Activated CD8-positive, alpha-beta memory T cell treated with anti-CD3 and anti-CD28 coated beads for 4 hours (primary cell): ENCODE measurements at places on chromosomes 6 and 20.
A peak's percentile ranks its signal among the peaks of the same experiment; 100 is the strongest.

DNA sequence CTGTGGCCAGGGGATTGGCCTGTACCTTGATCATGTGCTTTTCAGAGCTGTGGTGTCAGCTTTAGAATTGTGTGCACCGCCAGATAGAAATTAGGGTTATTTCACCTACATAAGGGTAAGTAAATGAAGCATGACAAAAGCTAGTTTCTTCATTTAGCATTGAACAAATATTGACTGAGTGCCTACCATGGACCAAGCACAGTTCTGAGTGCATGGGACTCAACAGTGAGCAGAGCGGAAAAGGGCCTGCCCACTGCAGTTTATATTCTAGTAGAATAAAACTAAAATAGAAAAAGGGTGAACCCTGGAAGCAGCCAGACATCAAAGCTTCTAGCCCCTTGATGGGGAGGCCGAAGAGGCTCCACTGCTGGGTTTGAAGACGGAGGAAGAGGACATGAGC lies 25.6 kb downstream of the ECT2L start:
- no peak for DNase-seq

DNA sequence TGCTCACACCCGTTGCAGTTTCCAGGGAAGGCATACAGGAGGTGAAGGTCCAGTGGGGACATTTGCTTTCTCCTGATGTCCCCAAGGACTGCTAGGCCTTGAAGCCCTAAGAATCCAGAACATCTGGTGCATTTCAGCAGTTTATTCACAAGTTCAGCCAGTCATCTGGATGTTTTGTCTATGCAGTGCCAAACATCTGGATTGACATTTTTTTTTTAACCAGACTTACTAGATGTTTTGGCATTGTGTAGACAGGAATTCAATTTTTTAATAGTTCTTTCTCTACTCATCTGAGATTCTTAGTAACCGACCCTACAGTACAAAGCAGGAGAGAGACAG lies 256.2 kb downstream of the CLIC5 start:
- DNase-seq, result no peak

DNA sequence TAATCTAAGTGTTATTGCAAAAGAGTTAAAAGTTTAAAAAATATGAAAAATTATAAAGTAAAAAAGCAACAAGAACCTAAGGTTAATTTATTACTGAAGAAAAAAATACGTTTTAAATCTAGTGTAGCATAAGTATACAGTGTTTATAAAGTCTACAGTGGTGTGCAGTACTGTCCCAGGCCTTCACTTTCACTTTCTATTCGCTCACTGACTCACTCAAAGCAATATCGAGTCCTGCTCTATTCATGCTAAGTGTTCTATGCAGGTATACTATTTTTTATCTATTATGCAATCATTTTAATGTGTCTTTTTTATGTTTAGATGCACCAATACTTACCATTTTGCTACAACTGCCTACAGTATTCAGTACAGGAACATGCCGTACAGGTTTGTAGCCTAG lies 113.0 kb downstream of the MANEA start:
- no peak for DNase-seq

DNA sequence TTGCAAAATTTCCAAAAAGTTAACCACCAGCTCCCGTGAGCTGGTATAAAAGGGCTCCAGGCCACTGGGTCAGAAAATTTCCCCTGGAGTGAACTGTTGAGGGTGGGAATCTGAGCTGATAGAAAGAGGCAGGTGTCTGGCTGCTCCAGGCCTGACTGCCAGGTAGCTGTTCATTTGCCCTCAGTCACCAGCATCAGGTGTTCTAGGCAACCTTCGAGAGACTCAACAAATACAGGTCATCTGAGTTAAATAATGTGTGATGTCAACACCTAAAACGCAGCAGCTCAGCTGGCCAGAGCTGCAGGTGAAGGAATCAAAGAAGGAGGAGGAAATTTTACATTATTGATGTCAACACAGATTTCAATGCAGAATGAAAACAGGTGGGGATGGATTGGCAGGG lies 46.7 kb downstream of the KCNK5 start:
- no peak for DNase-seq

GRCh38 chr6:120147071-120147871 lies 797.7 kb upstream of the MAN1A1 start:
- DNase-seq, result no peak

GRCh38 chr6:135820340-135820739 lies 31.2 kb upstream of the PDE7B start:
- no peak for DNase-seq

DNA sequence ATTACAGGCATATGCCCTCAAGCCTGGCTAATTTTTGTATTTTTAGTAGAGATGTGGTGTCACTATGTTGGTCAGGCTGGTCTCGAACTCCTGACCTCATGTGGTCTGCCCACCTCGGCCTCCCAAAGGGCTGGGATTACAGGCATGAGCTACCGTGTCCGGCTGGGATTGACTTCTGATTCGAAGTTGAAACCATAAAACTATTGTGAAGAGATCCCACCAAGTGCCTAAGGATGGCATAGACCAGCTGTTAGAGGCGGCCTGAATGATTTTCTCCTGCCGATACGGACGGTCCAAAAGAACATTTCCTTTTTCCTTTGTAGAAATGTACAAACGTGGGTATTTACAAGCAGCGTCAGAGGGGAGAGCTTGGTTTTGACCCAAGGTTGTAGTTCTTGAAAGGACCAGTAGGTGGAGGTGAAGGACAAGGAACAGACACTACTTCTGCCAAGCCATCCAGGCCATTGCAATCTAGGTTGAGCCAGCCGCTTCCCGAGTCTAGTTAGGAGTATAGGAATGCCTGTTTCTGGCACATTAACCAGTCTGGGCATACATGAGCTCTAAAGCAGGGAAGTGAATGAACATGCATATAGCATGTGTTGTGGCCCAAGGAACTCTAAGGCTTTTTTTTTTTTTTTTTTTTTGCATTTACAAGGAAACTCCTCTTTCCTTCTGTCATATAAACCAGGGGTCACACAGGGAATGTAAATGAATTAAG lies 29.0 kb downstream of the MOCS3 start:
- DNase-seq, result peak; percentile 28

DNA sequence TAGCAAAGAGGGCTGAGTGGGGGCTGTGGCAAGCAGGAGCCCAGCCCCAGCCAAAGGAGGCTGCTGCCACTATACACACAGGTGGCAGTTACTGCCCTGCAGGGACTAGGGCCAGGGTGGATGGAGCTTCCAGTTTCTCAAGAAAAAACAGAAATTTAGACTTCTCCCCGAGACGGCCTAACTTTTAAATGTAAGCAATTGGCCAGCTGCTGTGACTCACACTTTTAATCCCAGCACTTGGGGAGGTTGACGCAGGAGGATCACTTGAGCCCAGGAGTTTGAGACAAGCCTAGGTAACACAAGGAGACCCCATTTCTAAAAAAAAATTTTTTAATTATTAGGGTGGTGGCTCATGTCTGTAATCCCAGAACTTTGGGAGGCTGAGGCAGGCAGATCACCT lies 98.2 kb upstream of the NFATC2 start:
- no peak for DNase-seq

- DNase-seq, result peak; percentile 27
Measured at GRCh38 chr20:59149678-59150504, 13.7 kb upstream of the ZNF831 start.

- no peak for DNase-seq
Measured at GRCh38 chr6:77926198-77926751, 273.4 kb downstream of the MEI4 start.

- no peak for DNase-seq
Measured at GRCh38 chr6:45614488-45615285, 237.0 kb upstream of the SUPT3H start.

- no peak for DNase-seq
Measured at GRCh38 chr6:128062882-128063603, 162.2 kb upstream of the THEMIS start.

DNA sequence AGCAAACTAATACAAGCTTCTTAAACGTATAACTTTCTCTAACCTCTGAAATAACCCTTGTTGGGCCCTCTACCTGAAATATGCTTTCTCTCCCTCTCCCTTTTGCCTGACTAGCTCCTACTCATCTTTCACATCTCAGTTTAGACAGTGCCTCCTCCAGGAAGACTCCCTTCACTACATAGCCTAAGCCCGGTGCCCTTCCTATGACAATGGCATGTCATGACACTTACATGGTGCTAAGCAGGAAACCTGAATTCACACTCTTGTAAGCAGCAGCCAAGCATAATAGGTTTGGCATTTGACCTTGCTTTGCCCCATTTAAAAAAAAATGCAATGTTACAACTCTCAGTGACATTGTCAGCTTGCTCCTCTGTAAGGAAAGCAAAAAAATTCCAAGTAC lies 33.1 kb upstream of the FBXL4 start:
- no peak for DNase-seq

DNA sequence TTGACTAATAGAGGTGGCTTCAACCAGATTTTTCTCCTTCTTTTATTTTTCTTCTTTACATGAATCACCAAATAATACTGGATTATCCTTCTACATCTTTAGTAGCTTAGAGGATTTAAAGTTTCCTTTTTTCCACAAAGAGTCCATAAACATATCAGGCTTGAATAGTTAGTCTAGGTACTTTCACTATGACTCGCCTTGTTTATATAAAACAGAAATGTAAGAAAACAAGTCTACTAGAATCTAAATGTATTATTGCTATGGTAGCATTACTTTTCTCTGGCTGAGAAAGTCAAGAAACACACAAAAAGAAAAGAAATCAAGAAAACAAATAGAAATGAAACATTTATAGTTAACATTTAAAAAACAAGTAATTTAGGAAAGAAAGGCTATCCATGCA lies 215.2 kb downstream of the PTPRK start:
- DNase-seq, result no peak

DNA sequence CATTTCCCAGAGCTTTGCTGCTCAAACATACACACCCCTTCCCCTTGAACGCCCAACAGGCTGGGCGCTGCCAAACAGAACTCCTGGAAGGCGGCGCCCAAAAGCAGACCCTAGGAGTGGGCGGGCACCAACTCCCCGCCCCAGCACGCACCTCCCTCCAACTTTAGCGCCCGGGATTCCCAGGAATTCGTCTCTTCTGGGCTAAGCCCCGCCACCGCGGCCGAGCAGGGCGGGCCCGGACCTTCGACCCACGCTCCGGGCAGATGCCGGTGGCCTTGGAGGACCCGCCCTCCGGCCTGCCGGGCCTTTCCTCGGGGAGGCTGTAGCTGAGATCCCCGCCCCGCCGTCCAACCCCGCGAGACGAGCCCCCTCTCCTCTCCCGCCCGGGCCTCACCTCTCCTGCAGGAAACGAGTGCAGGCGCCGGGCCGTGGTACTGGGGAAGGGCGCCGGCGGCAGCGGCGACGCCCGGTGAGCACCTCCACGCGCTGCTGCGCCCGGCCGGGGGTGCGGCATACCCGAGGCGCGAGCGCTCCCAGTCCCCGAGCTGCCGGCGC lies 659 bp downstream of the MCUR1 start:
- DNase-seq, result no peak

DNA sequence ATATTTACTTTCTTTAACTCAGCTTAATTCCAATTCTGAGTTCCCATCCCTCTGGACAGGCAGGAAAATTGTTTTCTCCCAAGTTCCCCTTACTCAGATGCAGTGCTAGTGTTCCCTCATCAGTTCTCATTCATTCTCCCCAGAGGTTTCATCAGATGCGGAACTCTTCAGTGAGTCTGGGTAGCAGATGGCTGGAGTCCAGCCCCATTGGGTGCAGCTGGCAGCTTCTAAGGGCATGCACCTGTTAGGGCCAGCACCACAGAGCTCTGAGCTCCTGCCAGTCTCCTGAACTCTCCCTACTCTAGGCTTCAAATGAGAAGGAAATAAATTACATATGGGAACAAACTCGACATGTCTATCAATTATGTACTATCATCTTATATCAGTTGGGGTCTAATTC lies 76.6 kb downstream of the SOD2 start:
- DNase-seq, result no peak

- DNase-seq, result no peak
Measured at GRCh38 chr6:21616005-21616404, 22.5 kb downstream of the SOX4 start.

DNA sequence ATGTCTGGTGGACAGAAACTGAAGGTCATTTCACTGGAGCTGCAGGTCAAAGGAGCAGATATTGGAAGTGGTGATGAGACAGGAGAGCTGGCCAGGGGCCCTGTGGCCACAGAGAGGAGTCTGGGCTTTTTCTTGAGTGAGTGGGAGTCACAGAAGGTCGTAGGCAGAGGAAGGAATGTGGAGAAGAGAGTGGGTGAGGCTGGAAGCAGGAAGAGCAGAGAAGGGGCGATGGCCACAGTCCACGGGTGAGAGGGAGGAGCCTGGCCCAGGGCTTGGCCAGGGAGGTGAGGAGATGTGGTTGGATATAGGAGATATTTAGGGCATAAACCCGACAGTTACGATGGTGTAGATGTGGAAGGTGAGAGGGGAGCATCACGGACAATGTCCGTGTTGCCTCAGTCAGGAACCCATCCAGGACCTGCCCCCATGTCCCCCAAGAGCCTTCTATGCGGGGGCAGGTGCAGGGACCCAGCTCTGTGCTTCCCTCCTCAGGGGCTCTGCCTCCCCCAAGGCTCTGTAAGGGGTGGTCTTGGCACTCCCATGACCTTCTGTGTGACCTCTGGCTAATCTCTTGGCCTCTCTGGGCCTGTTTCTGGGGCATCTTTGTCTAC lies 150.5 kb upstream of the PTPN1 start:
- DNase-seq, result no peak

- no peak for DNase-seq
Measured at GRCh38 chr6:96086745-96087144, 71.0 kb downstream of the FUT9 start.

- no peak for DNase-seq
Measured at GRCh38 chr20:44747166-44748004, 1.7 kb downstream of the KCNK15 start.

GRCh38 chr6:35092362-35093117 lies 48.6 kb downstream of the TCP11 start:
- DNase-seq, result no peak

DNA sequence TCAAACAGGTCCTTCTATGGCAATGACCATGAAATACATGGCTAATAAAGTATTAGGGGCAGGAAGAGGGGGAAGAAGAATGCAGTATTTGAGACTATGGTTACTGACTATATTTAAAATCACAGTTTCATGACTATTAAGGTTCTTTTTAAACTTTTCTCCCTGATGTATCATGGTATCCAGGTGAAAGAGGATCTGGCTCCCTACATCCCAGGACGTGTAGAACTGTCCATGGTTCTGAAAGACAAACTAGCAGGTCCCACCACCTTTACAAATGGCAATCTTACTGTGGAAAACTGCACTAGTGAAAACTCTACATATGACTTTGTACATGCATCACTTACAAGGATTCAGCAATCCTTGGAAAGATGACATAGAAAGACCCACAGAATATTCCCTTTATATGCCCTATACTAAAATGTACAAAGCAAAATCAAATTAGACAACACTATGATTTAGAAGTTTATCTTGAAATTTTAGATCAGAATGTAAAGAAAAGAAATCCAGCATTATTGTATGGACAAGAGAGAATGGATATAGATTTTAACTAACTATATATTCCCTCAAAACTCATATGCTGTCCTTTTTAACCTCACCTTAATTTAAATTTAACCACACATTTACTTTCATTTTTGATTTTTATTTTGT lies 33.5 kb downstream of the RPP21 start:
- no peak for DNase-seq

- no peak for DNase-seq
Measured at GRCh38 chr6:70834520-70834919, 122.3 kb downstream of the B3GAT2 start.
